Activated B cell treated with CpG ODN at 0.5 μM for 24 hours (primary cell): ENCODE measurements at places on chromosomes 5 and 9.

- no peak for DNase-seq
Observed at GRCh38 chr9:135507104-135508035, 6.9 kb downstream of the MRPS2 start.

- no peak for DNase-seq
Observed at GRCh38 chr9:125146247-125146646, 2.9 kb upstream of the SCAI start.

- no peak for DNase-seq
Observed at GRCh38 chr9:5552301-5552700, 42.0 kb downstream of the PDCD1LG2 start.

DNA sequence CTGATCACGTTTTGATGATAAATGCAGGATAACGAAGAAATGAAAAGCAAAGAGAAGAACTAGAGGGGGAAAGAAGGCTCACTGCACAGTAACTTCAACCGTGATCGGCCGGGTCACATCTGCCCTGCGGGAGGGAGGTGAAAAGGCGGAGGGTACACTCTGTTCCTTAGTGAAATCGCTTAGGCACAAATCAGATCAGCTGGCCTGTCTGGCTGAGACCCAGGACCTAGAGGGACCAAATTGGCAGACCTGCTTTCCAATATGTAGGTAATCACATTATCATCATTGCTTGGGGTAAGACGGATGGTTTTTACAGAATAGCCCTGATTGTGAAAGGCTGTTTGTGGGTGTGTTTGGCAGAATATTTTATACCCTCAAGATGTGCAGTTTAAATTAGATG is 82.2 kb downstream of the SLC28A3 start:
- no peak for DNase-seq

DNA sequence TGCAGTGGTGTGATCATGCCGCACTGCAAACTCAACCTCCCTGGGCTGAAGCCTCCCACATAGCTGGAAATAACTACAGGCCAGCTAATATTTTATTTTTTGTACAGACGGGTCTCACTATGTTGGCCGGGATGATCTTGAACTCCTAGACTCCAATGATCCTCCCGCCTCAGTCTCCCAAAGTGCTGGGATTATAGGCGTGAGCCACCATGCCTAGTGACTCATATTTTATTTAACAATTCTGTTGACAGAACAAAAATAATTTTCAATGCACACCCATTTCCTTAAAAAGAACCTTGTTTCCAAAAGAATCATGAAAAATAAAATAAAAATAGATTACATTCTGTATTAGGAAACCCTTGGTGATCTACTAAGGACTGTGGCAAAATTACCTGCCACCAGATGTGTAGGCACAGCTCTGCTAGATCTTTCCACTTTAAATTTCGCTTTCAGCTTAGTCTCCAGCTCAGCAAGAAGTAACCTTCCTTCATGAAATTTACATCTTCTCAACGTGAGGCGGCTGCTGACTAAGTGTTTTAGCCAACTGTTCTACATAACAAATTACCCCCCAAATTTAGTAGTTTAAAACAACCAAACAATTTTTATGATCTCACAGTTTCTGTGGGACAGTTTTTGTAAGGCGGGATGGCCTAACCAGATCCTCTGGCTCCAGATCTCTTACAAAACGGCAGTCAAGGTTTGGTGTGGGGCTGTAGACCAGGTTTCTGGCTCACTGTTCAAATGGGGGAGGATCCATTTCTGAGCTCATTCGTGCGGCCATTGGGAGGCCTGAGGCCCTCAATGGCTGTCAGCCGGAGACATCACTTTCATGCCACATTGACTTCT is 32.6 kb upstream of the GOLPH3 start:
- no peak for DNase-seq

DNA sequence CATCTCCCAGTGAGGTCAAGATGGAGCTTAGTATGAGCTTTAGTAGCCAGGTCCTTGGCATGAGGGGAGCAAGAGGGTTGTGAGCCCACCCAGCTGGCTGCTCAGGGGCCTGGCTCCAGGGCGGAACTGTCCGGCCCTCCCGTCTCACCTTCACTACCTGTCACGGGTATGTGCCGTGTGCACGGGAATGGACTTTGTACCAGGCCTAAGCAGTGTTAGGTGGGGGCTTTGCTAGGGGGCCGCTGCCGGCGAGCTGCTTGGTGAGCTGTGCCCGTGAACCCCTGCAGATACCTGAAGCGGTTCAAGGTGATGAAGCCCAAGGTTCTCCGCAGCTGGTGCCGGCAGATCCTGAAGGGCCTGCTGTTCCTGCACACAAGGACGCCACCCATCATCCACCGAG is 46.7 kb downstream of the WNK2 start:
- no peak for DNase-seq

DNA sequence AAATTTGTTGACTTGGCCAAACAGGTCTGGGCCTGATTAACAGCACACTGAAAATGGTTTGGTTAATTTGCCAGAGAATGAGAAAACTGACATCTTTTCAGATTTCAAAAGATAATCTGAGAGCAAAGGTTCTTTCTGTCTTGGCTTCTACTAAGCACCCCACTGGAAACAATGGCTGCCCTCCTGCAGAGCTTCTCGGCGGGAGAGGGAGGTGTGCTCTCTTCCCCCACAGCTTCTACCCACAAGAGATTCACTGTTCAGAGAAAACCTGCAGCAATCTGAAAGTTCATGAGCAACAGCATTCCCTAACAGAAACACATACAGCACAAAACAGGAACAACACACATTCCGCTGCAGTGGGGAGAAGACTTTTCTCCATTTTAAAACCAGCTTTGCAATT is 3.0 kb downstream of the DNAH5 start:
- DNase-seq, result no peak

GRCh38 chr5:145752947-145753346 is 82.2 kb downstream of the PRELID2 start:
- DNase-seq, result no peak

DNA sequence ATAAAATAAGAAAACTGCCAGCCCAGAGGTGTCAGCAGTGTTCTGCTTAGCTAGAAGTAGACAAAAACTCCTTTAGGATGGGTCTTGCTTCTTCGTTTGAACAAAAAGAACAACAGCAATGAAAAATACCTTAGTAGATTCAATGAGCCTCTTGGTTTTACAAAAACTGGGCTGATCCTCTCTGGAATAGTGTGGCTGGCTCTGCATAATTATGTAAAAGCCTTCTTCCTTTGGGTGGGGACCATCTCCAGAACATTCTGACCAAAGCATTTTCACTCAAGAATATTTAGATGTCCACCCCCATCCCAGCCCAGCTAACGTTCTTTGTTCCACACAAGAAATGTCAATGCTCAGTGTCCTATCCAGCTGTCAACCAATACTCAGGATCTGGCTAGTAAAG is 63.2 kb downstream of the LRSAM1 start:
- no peak for DNase-seq
